Upper lobe of left lung (tissue), 6 donors: ENCODE measurements at places on chromosomes 2 and 18. TPM values are rescaled to one million over a fixed set of nuclear protein-coding genes. Genes with fewer than 3 reads are reported as not detected.

GRCh38 chr2:26621469-26622199 lies 19.5 kb downstream of the CIB4 start:
- H3K27ac ChIP-seq, result no peak overlapping the region
- H3K4me1 ChIP-seq, result peaks cover 6% of the 10 kb centered on the region
- DNase-seq, result no peak
- no peak overlapping the region for H3K4me3 ChIP-seq

EGR4 gene
- 0.10 TPM for total RNA-seq

DNA sequence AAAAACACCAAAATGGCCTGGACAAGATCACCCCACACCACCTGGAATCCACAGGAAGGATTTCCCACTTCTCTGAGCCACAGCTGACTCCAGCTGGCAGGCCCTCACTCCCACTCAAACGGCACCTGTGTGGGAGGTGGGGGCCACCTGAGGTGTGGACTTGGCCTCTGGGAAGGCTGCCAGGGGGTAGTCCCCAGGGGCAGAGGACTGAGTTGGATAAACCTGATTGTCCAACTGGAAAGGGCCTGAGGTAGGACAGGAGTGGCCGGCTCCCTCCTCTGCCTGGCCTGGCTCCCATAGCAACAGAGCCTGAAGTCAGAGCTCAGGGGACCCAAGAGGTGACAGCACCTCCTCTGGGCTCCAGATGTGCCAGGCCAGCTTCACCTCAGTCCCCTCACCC lies 300.2 kb downstream of the CELF4 start:
- H3K4me1 ChIP-seq, result no peaks in the 10 kb centered on the region
- H3K27me3 ChIP-seq, result no peaks in the 10 kb centered on the region
- no peak overlapping the region for H3K27ac ChIP-seq

- H3K27me3 ChIP-seq, result no peaks in the 10 kb centered on the region
- no peak for DNase-seq
- no peak overlapping the region for H3K27ac ChIP-seq
- no peaks in the 10 kb centered on the region for H3K4me1 ChIP-seq
- H3K36me3 ChIP-seq, result no peaks in the 10 kb centered on the region
These were observed 178.7 kb upstream of the SH3BP4 start for GRCh38 chr2:234773129-234773528.

DNA sequence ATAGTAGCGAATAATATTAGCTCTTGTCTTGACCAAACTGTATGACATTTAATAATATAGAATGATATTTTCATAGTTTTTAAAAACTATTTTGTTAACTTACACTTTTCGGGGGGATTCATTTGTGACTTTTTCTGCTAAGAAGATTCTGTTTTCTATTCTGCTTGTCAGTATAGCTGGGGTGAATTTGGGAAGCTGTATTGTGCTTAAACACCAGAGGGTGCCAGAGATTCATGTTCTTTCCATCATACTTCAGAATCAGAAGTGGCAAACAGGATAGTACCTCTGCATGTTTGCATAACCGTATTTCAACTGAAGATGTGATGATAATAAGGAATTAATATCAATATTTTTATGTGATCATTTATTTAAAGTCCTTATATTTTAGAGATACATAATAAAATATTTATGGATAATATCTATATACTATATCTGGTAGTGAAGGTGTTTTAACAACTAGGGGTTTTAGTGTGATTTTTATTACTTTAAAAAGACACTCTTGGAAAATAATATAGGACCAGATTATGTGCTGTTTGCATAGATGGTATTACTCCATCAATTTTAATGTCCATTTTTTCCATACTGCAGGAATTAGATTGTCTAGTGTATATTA lies 81.0 kb downstream of the TAF4B start:
- H3K27ac ChIP-seq, result no peak overlapping the region
- H3K4me3 ChIP-seq, result no peak overlapping the region
- no peak for DNase-seq
- no peaks in the 10 kb centered on the region for H3K36me3 ChIP-seq
- H3K4me1 ChIP-seq, result no peaks in the 10 kb centered on the region

STRADB gene
- 10.3 TPM for total RNA-seq

DNA sequence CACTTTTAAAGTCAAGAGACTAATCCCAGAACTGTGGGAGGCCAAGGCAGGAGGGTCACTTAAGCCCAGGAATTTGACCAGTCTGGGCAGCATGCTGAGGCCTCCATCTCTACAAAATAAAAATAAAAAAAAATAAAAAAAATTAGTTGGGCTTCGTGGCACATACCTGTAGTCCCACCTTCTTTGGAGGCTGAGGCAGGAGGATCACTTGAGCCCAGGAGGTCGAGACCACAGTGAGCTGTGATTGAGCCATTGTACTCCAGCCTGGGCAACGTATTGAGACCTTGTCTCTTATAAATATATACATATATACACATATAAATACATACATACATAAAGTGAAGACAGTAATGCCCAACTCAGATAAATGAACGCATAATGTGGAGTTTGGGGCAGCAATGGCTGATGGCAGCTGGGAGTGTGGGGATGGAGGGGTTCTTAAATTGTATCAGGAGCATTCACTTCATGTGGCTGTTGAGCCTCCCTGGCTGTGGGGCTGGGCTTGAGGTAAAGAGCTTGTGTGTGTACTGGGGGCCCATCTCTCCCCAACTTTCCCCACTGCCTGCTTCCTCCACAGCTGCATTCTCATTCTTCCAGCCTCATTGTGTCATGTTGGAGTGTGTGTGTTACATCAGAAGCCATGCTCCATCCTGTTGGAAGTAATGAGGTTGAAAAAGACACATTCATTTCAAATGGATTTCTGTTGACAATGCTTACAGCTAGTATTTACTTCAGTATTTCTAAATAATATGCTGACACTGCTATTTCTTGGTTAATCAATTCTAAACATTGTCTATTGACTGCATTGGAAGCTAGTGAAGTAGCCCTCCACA lies 96.5 kb upstream of the HS6ST1 start:
- no peaks in the 10 kb centered on the region for H3K4me1 ChIP-seq
- DNase-seq, result no peak
- no peaks in the 10 kb centered on the region for H3K27me3 ChIP-seq
- no peak overlapping the region for H3K4me3 ChIP-seq

GRCh38 chr2:18558458-18558857 lies 2.0 kb downstream of the RDH14 start:
- H3K27ac ChIP-seq, result no peak overlapping the region
- no peak for DNase-seq
- H3K27me3 ChIP-seq, result no peaks in the 10 kb centered on the region
- peaks cover 29% of the 10 kb centered on the region for H3K4me1 ChIP-seq
- no peaks in the 10 kb centered on the region for H3K36me3 ChIP-seq

DNA sequence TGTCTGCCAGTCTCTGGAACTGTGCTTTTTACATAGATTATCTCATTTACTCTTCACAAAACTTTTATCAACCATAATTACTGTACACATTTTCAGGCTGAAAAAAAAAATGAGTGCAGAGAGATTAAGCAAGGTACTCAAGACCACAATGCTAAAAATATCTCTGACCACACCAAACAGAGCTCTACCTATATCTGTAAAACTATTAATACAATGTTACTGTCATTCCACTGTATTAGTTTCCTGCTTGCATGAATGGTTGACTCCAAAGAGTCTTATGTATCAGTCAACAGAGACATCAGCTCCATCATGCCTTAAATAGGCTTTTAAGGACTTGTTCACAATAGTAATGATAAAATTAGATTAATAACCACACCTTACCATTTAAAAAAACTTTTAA lies 134.7 kb upstream of the CCDC150 start:
- no peaks in the 10 kb centered on the region for H3K4me1 ChIP-seq
- no peak overlapping the region for H3K4me3 ChIP-seq
- H3K27me3 ChIP-seq, result no peaks in the 10 kb centered on the region
- H3K27ac ChIP-seq, result no peak overlapping the region

- DNase-seq, result no peak
- H3K36me3 ChIP-seq, result no peaks in the 10 kb centered on the region
- no peak overlapping the region for H3K27ac ChIP-seq
- no peak overlapping the region for H3K4me3 ChIP-seq
- no peaks in the 10 kb centered on the region for H3K4me1 ChIP-seq
These were observed 214.4 kb downstream of the ZNF385B start for GRCh38 chr2:179646862-179647587.

ADAM23 gene
- 0.89 TPM for total RNA-seq

GRCh38 chr2:105732955-105733607 lies 11.6 kb upstream of the NCK2 start:
- no peaks in the 10 kb centered on the region for H3K27me3 ChIP-seq
- H3K4me3 ChIP-seq, result no peak overlapping the region
- H3K36me3 ChIP-seq, result no peaks in the 10 kb centered on the region
- no peaks in the 10 kb centered on the region for H3K4me1 ChIP-seq
- DNase-seq, result no peak

- H3K27ac ChIP-seq, result peak overlapping the region; percentile 15
- H3K27me3 ChIP-seq, result no peaks in the 10 kb centered on the region
- no peaks in the 10 kb centered on the region for H3K36me3 ChIP-seq
- H3K4me1 ChIP-seq, result peaks cover 43% of the 10 kb centered on the region
These were observed 4.3 kb downstream of the HPCAL1 start for GRCh38 chr2:10306901-10307463.

GRCh38 chr18:58247363-58247834 lies 203.4 kb downstream of the NEDD4L start:
- H3K4me3 ChIP-seq, result peak overlapping the region; percentile 23
- H3K27ac ChIP-seq, result peak overlapping the region; percentile 78
- H3K36me3 ChIP-seq, result no peaks in the 10 kb centered on the region
- H3K4me1 ChIP-seq, result peaks cover 2% of the 10 kb centered on the region
- DNase-seq, result peak; percentile 30

DNA sequence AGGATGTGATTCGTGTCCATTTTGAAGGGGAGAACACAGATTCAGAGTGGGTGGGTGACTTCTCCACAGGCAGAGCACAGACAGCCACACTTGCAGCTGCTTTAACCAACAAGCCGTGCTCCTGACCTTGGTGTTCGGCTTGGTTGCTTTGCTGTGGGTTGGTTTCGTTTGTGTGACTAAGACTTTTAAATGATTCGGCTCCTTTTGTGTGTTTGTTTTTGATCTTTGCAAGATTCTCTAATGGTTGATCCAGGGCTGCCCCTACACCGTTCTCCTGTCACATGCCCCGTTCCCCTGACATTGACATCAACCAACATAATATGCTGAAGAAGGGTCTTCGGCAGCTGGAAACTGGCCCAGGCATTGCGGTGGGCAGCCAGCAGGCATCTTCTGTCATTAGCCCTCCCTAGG lies 95.9 kb upstream of the MBOAT2 start:
- H3K27me3 ChIP-seq, result no peaks in the 10 kb centered on the region
- no peaks in the 10 kb centered on the region for H3K36me3 ChIP-seq
- H3K4me1 ChIP-seq, result peaks cover 12% of the 10 kb centered on the region
- no peak for DNase-seq
- H3K27ac ChIP-seq, result no peak overlapping the region
- no peak overlapping the region for H3K4me3 ChIP-seq

TRIM43 gene
- total RNA-seq, result not detected

INHA gene
- total RNA-seq, result not detected

LYG2 gene
- total RNA-seq, result not detected
